NCI-H187 (cell line): ENCODE measurements at places on chromosomes 13 and 19.

- DNase-seq: no peak
Observed at GRCh38 chr19:6076675-6077463, 33.4 kb downstream of the RFX2 start.

- DNase-seq: no peak
Observed at GRCh38 chr13:46593398-46593797, 40.4 kb downstream of the LRCH1 start.

DNA sequence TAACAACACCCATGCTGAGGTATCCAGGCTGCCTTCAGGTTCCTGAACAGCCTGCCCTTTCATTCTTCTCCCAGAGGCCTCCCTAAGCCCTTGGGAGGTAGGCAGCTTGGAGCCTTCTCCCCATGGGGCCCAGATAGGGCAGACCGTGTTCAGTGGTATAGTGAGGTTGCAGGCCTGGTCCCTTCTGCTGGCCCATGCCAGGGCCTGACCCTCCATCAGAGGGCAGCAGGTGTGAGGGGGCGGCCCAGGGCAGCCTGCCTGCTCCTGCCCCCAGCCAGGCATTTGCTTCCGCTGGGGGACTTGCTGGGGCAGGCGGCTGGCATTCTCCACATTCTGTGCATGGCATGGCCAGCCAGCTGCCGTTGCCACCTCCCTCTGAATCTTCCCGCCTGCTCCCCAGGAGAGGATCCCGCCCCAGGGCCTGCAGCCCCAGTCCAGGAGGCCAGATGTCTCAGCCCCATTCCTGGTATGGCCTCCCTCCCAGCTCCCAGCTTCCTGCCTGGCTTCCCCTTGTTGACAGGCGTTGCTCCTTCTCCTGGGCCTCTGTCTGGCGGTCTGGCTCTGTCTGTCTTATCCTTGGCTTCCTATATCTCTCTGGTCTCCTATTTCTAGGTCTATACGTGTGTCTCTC lies 8.9 kb downstream of the CIC start:
- DNase-seq: no peak

- no peak for DNase-seq
Observed at GRCh38 chr19:741506-742131, 9.3 kb upstream of the MISP start.

GRCh38 chr13:112067116-112067741 lies at the start of gene SOX1:
Gene SOX1 (plus strand): TSS chr13:112067149. CDS start chr13:112067659, 510 bp downstream.
- DNase-seq: peak; percentile 90

DNA sequence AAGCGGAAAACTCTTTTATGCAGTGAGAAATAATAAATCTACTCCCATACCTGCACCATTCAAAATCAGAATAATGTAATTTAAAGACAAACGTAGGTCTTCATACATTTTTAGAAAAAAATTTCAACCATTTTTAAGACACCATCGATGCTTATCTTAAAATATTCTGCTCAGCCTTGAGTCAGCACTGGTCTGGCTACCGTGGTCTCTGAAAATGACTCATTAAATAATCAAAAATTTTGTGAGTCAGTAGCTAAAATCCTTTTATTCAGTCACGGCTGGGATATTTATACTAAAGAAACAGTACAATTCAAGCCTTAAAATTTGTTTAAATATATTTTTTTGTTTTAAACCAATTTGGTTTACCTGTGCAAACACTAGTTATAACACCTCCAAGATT lies 2862.8 kb upstream of the PCDH20 start:
- no peak for DNase-seq

DNA sequence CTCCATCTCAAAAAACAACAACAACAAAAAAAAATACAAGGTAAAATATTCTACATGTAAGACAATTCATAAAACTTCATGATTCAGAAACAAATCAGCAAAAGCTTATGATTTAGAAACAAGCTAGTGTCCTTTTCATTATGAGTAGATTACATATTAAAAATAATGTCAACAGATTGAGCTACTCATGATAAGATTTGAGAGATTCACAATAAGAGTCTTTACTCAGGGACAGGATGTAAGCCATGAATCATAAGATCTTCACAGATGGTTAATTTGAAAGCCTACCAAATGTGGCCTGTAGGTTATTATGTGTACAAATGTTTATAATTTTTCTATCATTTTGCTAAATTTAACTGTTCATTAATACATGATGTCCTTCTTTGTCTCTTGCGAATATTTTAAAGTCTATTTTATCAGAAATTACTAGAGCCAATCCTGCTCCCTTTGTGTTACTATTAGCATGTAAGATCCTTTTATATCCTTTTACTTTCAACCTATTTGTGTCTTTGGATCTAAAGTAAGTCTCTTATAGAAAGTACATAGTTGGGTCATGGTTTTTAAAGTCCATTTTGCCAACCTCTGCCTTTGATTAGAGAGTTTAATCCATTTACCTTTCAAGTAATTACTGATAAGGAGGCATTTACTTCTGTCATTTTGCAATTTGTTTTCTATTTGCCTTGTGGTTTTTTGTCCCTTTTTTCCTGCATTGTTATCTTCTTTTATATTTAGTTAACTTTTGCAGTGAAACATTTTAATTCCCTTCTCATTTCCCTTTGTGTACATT lies 68.3 kb upstream of the RXFP2 start:
- no peak for DNase-seq

DNA sequence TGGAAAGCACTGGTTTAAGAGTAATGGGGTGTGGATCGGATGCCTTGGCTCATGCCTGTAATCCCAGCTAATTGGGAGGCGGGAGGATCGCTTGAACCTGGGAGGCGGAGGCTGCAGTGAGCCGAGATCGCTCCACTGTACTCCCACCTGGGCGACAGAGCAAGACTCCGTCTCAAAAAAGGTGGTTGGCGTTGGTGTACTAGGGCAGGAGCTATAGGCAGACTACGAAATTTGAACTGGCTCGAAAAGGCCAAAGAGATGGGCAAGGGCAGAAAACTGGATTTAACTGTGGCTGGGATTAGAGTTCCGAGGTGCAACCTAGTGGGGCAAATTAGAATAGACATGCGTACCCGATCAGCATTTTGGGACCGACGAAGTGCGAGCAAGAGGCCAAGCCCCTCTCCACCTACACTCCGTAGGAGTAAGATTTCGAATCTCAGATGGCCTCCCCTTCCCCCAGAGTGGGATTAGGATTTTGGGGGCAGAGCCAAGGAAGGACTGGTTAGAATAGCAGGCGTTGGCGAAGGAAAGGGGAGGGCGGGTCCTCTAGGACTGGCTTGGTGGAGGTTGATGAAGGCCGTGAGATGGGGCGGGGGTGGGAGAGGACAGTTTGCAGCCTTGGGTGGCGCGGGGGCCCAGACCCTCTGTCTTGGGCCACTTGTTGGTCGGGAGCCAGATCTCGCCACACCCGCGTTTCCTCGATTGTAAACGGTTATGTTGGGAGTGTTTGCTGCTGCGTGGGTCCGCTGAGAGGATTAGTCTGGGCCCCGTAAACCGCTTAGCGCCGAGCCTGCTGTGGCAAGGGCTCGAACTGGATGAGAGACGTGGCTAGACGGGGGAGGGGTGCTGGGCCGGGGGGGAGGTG lies 2.0 kb upstream of the INAFM1 start:
- no peak for DNase-seq

DNA sequence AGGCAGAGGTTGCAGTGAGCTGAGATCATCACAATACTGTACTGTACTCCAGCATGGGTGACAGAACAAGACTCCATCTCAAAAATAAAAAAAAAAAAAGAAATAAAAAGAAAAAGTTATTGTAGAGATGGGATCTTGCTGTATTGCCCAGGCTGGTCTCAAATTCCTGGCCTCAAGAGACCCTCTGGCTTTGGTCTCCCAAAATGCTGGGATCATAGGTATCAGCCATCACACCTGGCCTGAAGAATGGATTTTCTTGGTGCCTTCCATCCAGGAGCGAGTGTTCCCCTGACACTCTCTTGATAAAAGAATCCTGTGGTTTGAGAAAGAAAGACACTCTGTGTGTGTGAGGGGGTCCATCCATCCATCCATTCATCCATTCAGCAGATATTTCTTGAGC lies 4.7 kb downstream of the OLFM2 start:
- DNase-seq: no peak
